Airway epithelial cell (primary cell): ENCODE measurements at places on chromosomes 11 and 22. TPM values are rescaled to one million over a fixed set of nuclear protein-coding genes. Genes with fewer than 3 reads are reported as not detected.

Gene CFAP300
- 2.4 and 6.1 TPM in 2 replicates for total RNA-seq

Gene RAC2
- total RNA-seq, result 85.6 and 90.1 TPM in 2 replicates

Gene MMP12
- not detected in 2 replicates for total RNA-seq

Gene NEAT1
- 23.1 and 31.5 TPM in 2 replicates for total RNA-seq

Gene ARL2
- 118 and 132 TPM in 2 replicates for total RNA-seq

Gene TSSK2
- not detected in 2 replicates for total RNA-seq

Gene SRRD
- 17.8 and 22.0 TPM in 2 replicates for total RNA-seq

Gene RFPL2
- not detected in 2 replicates for total RNA-seq

Gene EXPH5
- 4.8 and 8.7 TPM in 2 replicates for total RNA-seq

Gene RRAS2
- total RNA-seq, result 77.7 and 79.7 TPM in 2 replicates

Gene MYO18B
- total RNA-seq, result not detected in 2 replicates

Gene SYT9
- 0.07 TPM in 1 of 2 replicates, not detected in the other for total RNA-seq

Gene NDUFS8
- 204 and 299 TPM in 2 replicates for total RNA-seq

Gene DAGLA
- total RNA-seq, result 0.09 and 0.56 TPM in 2 replicates

Gene CECR2
- total RNA-seq, result 0.07 TPM in 1 of 2 replicates, not detected in the other

Gene GUCY1A2
- under 0.01 TPM in 1 of 2 replicates, not detected in the other for total RNA-seq

Gene PRG3
- not detected in 2 replicates for total RNA-seq

Gene CELSR1
- total RNA-seq, result 87.2 and 108 TPM in 2 replicates

Gene MUC6
- not detected in 2 replicates for total RNA-seq

Gene JHY
- 1.3 and 2.3 TPM in 2 replicates for total RNA-seq
